ENCODE measurements at places on chromosomes 2 and 18.

- DNase-seq, result no peak
Observed at GRCh38 chr18:24016643-24017042, 2.1 kb downstream of the TTC39C start.

GRCh38 chr2:19648583-19648982 lies 253.2 kb downstream of the TTC32 start:
- DNase-seq, result no peak

GRCh38 chr2:59232394-59233165 lies 991.5 kb upstream of the FANCL start:
- no peak for DNase-seq

DNA sequence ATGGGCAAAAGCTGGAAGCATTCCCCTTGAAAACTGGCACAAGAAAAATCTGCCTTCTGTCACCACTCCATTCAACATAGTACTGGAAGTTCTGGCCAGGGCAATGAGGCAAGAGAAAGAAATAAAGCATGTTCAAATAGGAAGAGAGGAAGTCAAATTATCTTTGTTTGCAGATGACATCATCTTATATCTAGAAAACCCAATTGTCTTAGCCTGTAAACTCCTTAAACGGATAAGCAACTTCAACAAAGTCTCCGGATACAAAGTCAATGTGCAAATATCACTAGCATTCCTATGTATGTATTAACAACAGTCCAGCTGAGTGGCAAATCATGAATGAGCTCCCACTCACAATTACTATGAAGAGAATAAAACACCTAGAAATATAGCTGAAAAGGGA lies 1579.3 kb downstream of the SUCLG1 start:
- no peak for DNase-seq

DNA sequence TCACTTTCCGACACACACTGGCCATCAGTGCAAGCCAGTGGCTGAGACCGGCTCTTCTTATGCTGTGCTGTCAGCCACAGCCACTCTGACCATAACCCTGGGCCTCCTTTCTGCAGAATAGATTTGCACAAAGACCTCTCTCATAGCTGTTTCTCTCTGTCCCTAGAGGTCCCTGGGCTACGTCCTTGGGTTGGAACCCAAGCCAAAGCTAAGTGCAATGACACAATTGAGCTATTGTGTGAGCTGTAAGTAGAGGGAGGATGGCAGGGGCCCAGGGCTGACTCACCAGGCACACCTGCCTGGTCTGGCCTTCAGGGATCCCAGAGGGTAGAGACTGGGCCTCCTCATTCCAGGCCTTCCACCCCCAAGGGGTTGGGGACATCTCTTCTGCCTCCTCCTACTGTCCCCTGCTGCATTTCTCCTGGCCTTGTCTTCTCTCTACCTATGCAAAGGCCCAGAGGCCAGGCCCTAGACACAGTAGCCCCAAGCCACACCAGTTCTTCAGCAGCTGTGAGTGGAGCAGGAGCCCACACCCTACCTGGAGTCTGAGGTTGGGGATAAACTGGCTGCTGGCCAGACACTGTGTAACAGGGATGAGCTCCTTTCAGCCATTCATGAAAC lies 174.6 kb downstream of the NCK2 start:
- no peak for DNase-seq

DNA sequence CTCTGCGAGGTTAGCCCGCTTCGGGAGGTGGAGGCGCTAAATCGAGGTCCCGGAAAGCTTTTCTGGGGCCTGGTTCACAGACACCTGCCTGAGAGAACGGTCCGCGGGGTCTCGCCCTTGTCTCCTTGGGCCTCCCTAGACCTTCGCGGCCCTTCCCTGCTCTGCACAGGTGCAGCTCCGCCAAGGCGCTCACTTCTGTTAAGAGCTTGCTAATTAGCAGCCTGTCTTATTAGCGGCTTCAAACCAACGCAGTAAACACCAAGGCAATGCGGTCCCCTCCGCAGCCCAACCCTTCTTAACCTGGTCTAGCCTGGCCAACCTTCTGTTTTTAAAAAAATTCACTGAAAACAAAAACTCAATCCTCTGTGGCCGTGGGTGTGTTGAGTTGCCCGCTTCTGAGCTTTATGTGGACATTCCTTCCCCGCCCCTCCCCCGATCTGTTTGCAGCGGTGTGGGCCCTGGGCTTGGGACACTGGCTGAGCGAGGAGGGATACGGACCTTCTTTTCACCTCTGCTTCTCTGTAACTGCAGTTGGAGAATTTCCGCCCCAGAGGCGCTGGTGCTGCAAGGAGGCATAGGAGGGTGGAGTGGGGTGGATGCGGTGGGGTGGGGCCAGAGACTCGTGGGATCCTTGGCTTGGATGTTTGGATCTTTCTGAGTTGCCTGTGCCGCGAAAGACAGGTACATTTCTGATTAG lies 3.4 kb upstream of the HOXD4 start:
- no peak for DNase-seq

GRCh38 chr2:200735061-200735460 lies 76.6 kb upstream of the BZW1 start:
- no peak for DNase-seq

DNA sequence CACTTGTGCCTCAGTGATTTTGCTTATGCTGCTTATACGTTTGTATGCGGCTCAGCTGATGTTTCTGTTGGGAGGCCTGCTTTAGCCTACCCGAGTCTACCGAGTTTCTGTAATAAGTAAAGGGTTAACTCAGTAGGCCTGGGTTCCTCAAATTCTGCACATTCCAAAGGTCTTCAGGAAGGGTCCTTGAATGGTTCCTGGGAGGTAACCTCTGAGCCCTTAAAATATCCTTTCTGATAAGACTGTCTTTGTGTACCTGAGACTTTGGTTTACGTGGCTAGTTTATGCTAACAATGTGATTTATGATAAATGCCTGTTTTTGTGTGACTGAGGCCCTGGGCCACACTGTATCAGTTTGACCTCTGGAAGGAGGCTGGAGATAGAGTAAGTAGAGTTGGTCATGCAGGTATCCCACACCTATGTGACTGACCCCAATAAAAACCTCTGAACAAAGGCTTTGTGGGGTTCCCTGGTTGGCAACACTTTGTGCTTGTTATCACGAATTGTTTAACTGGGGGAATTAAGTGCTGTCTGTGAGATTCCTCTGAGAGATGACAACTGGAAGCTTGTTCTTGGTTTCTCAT lies 18.9 kb upstream of the PNPT1 start:
- no peak for DNase-seq

- DNase-seq, result no peak
Observed at GRCh38 chr2:107648781-107649404, 177.8 kb upstream of the RGPD4 start.

DNA sequence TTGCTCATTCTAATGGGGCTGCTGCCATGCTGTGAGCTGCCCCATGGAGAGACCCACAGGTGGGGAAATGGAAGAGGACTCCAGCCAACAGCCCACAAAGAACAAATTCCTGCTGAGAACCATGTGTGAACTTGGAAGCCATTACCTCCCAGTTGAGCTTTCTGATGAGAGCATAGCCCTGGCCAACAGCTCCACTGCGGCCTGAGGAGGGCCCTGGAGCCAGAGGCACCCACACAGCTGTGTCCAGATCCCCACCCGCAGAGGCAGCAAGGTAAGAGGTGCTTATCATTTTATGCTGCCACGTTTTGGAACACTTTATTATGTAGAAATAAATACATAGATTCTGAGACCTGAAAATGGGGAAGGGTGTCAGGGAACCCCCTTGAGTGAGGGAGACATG lies 44.2 kb upstream of the OTOS start:
- no peak for DNase-seq

GRCh38 chr2:70049255-70049654 lies 38.0 kb upstream of the PCBP1 start:
- no peak for DNase-seq

DNA sequence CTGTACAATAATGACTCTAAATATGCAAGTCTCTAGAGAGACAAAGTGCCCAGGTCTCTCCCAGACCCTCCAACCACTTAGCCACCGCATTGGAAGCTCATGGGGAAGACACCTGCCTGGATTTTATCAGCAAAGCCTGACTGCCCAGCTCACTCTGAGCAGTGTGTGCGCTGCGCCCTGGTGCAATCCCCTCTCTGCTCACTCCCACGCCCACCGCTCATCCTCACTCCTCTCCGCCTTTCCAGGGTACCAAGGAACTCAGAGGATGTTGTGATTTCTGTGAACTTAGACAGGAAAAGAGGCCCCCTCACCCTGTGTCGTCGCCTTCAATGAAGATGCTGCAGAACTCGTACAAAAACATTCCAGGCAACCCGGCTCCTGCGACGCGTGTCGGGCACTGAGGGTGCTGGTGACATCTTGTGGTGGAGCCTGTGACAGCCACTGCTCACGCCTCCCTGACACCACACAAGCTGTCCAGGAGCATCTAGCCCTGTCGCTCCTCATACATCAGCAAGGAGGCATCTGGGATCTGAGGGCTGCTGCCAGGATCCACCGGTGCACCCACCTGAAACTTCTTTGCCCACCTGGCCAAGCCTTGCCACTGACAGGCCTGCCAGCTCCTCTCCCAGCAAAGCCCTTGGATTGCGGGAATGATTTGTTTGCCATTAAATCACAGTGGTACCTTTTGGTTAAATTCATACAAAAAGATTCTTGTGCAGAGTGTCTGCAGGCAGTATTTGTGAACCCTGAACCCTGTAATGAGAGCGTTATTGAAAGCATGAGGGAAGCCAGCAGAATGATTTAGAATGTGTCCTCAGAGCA lies 220.4 kb downstream of the ZNF516 start:
- DNase-seq, result no peak

DNA sequence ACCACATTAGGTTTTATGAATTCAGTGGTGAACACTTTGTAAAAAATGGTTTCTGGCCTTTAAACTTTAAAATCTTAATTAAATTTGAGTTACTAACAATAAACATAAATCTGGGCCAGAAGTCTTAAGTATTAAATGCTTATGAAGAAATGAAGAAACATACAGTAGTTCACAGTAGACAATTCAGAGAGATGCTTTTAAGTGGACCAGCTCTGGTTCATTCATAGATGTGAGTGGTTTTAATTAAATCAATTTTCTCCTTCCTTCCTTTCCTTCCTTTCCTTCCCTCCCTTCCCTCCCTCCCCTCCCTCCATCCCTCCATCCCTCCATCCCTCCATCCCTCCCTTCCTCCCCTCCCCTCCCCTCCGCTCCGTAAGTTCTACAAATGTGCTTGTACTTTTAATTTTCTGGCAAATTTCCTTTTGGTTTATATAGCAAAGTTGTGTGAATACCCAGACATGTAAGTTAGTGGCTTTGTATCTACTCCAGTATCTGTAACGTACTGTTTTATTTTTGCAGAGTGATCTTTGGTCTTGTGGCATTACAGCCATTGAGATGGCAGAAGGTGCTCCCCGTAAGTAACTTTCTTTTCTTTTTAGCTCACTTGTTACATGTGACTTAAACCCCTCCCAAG lies 136.5 kb downstream of the MAP4K4 start:
- DNase-seq, result no peak

DNA sequence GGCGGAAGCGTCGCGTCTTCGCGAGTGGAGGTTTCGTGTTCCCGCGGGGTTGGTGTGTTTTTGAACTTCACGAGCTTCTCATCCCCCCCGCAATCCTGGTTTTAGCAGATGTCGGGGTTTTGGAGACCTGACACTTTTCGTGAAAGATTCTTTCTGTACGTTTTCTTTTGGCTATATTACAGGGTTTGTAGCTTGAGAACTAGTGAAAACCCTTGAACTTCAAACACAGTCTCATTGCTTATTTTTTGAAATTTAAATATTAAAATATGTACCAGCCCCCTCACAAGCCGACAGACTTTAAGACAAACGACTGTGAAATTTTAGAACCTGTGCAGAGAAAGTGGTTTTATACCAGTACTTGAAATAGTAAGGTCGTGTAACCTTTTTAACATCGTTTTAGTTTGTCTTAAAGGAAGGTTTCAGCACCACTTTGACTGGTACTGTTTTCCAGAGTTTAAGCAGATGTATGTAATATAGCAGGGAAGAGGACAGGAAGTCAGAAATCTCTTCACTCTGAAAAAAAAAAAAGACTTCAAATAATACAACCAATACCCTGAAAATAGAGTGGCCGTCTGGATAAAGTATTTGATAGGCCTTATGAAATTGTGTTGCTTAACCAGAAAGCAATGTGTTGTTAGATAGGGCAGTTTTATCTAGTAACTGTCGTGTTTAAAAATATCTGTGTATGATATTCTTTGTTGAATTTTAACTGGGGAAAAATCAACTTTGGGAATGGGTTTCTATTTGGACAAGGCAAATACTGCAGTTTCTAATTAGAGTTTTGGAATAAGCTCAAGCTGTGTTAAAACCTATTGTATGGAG lies 1.4 kb downstream of the SPATS2L start:
- DNase-seq, result no peak

- DNase-seq, result no peak
Observed at GRCh38 chr2:195552581-195552980, 104.4 kb upstream of the SLC39A10 start.

GRCh38 chr2:32856891-32857290 lies 89.9 kb upstream of the LTBP1 start:
- no peak for DNase-seq

- no peak for DNase-seq
Observed at GRCh38 chr2:117195381-117195780, 619.1 kb upstream of the DDX18 start.

GRCh38 chr2:111022633-111023032 lies 98.1 kb upstream of the BCL2L11 start:
- no peak for DNase-seq

DNA sequence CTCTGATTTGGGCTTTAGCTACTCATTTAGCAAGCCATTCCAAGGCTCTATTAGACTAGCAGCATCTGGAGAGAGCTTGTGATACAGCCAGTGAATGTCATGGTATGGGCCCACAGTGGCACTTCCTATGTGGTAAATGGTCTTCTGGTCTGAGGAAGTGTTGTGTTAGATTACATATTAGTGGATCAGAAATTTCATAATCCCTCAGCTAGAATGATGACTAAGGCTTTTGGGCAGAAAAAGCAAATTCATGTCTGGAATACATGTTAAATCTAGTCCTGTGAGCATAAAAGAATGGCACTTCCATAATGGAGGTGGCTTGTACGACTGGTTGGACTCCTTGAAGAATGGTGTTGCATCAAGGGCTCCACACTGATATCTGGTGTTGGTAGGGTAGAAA lies 436.8 kb upstream of the CWC22 start:
- no peak for DNase-seq

DNA sequence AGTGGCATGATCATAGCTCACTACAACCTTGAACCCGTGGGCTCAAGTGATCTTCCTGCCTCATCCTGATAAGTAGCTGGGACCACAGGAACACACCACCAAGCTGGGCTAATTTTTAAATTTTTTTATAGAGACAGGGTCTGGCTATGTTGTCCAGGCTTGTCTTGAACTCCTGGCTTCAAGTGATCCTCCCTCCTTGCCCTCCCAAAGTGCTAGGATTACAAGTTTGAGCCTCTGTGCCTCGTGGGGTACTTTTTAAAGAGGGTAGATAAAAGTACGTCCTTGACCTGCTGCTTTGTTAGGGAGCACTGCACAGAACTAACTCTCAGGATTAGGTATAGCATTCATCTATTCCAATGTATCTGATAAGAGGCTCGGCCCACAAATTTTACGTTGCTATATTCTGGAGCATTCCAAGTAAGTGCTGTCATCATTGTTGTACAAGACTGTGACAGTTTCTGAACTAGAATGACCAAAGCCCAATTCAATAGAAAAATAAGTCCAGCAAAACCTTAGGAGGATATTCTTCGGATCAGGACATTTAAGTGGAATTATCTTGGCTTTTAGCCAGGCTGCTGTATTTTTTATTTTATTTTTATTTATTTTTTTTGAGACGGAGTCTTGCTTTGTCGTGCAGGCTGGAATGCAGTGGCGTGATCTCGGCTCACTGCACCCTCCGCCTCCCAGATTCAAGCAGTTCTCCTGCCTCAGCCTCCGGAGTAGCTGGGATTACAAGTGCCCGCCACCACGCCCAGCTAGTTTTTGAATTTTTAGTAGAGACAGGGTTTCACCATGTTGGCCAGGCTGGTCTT lies 4.1 kb downstream of the MTCL1 start:
- DNase-seq, result no peak

- no peak for DNase-seq
Observed at GRCh38 chr2:195319112-195319460, 337.9 kb upstream of the SLC39A10 start.
